ENCODE measurements at places on chromosomes 1 and 21.

- peaks cover 20% of the 10 kb centered on the region for H3K4me1 ChIP-seq
- DNase-seq, result no peak
- H3K4me3 ChIP-seq, result peak overlapping the region; percentile 12
- H3K36me3 ChIP-seq, result no peaks in the 10 kb centered on the region
- H3K27me3 ChIP-seq, result no peaks in the 10 kb centered on the region
Observed at GRCh38 chr1:28417441-28417922, 47.9 kb downstream of the PHACTR4 start.

- H3K27me3 ChIP-seq, result no peaks in the 10 kb centered on the region
- H3K4me3 ChIP-seq, result no peak overlapping the region
- H3K36me3 ChIP-seq, result no peaks in the 10 kb centered on the region
- H3K27ac ChIP-seq, result no peak overlapping the region
Observed at GRCh38 chr1:76494807-76495206, 372.5 kb upstream of the ST6GALNAC5 start.

DNA sequence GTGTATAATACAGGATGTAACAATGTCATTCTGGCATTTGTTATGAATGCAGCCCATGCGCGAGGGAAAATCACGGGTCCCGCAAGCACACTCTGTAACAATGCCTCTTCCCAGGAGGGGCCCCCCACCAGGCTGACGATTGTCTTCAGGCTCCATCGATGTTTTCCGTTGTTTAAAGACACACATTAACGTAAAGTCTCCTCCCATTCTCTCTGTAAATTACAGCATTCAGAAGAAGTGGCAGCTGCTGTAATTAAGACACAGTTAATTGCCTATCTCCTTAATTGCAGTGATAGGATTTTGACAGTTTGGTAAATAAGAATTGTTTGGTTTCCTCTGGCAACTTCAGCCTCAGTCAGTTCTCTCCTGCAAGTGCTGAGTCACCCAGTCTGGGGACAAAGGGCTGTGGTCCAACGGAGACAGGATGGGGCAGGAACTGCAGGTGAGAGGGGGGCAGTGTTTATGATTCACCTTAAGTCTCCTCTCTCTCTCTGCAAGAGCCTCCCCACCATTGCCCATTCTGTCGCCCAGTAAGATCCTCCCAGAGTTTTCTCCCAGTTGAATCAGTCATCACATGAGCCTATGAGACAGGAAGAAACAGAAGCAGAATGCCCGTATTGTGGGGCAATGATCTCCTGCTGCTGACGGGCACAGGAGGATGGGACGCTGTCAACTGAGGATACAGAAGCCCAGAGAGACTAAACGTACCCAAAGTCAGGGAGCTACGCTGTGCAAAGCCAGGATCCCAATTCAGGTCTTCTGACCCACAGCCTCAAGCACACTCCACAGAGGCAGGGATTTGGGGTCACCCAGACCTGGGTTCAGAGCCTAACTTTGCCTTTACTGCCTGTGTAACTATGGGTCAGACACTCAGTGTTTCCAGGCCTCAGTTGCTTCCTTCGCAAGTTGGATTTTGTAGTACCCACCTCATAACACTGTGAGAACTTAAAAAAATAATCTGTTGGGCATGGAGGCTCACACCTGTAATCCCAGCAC lies 110.0 kb downstream of the ADSS2 start:
- no peaks in the 10 kb centered on the region for H3K27me3 ChIP-seq
- DNase-seq, result no peak

- H3K27ac ChIP-seq, result no peak overlapping the region
- peaks cover 37% of the 10 kb centered on the region for H3K27me3 ChIP-seq
- H3K4me1 ChIP-seq, result no peaks in the 10 kb centered on the region
- H3K36me3 ChIP-seq, result no peaks in the 10 kb centered on the region
- no peak overlapping the region for H3K4me3 ChIP-seq
Observed at GRCh38 chr1:14740016-14740415, 141.5 kb downstream of the KAZN start.

DNA sequence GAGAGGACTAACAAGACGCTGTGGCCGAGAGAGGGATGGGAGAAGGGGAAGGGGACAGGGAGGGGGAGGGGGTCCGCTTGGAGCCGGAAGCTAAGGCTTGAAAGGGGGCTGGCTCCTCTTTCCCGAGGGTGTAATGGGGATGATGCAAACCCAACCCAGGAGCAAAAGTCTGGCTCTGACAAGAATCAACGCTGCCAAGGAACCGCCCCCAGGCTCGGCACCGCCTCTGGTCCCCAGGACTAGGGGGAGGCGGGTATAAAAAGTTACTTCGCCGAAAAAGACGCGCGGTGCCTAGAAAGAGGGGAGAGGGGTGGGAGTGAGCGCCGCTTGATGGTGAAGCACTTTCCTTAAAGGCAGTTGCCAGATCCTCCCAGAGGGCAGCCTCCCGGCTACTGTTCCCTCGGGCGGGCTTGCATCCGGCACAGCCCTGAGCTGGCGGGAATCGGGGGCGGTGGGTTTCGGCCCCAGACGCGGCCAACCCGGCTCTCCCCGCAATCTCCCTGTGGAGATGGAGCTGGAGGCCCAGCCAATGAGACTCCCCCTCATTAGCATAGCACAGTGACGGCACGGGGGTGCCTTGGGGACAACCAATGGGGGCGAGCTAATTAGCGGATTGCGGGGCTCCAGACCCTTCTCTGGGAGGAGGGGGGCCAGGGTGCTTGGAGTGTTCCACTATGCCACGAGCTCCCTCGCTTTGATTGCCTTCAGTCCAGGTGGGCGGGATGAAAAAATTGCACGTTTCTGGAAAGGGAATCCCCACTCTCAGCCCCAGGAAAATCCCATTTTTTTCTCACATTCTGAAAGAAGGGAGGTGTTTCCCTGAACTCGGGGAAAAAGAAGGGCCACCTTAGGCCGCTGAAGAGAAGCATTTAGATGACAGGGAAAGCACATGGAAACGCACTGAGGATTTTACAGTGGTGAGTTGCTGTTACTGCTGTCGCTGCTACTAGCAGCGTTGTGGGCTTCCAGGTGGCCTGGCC lies at the start of gene KCNT2:
KCNT2 (minus strand) TSS at position 51 of the 980 bp plus-strand sequence. CDS start 131 bp downstream, outside the sequence.
- H3K27me3 ChIP-seq, result peaks cover 7% of the 10 kb centered on the region
- peak; percentile 78 for DNase-seq
- no peaks in the 10 kb centered on the region for H3K36me3 ChIP-seq
- H3K4me1 ChIP-seq, result no peaks in the 10 kb centered on the region

All from psoas muscle (tissue), 8 donors.